ENCODE measurements at places on chromosomes 1 and 21.

GRCh38 chr1:117606649-117607430, 992 bp downstream of the TENT5C start:
- peak; percentile 12 for DNase-seq

DNA sequence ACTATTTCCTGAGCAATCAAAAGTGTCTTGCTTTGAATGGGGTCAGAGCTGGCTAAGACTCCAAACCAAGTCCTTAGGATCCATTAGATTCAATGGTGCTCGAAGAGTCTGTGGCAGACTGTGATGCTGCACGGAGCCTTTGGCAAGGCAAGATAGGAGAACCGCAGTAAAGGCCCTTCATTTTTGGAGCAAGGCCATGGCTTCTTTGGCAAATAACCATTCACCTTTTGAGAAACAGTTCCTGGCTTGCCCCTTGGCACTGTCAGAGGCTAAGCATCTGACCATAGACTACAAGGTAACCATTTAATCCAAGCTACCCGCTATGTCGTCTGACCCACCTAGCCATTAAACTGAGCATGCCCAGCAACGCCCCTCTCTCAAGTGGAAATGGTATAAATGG, 45.2 kb downstream of the EDN2 start:
- DNase-seq, result no peak

DNA sequence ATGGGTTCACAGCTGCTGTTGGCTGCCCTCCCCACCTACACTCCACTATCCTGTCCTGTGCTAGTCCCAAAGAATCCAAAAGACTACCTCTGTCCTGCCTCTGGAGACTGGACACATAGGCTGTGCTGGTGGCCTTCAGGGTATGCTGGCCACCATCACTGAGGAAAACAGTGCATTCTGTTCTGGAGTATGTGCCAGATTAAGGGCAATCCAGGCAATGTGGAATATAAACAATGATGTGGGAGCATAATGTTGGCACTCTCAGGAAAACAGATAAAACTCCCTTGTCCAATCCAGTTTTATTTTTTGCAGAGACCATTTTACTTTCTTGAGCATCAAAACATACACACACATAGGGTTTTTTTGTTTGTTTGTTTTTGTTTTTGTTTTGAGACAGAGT, 94.3 kb downstream of the GLUL start:
- no peak for DNase-seq

DNA sequence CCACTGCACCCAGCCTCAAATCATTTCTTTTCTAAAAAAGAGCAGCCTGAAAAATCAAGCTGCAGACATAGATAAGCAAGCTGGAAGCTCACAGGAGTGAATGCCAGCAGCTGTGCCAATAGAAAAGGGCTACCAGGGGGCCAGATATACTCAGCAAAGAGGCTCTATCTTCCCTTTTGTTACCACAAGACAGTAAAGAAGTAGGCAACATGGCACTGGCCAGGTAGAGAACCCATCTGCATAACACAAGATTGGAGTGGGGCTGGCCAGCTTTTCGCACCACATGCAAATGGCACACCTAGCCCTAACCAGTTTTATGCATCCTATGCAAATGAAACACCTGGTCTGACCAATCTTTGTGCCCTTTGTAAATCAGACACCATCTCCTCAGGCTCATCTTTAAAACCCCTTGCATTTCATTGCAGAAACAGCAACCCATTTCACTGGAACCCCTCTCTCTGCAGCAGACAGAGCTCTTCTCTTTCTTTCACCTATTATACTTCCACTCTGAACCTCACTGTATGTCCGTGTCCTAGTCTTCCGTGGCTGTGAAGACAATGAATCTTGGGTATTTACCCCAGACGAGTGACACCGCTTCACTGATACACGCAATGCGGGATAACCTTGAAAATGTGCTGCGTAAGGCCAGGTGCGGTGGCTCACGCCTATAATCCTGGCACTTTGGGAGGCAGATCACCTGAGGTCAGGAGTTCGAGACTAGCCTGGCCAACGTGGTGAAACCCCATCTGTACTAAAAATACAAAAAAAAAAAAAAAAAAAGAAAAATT, 15.1 kb downstream of the CASP9 start:
- no peak for DNase-seq

GRCh38 chr1:55337801-55338447, 122.8 kb upstream of the USP24 start:
- no peak for DNase-seq

All from stimulated activated CD8-positive, alpha-beta memory T cell treated with anti-CD3 and anti-CD28 coated beads, Interleukin-4, amount 100 ng/mL, for 4 hours (primary cell).